ENCODE measurements at places on chromosomes 11 and 22.

DNA sequence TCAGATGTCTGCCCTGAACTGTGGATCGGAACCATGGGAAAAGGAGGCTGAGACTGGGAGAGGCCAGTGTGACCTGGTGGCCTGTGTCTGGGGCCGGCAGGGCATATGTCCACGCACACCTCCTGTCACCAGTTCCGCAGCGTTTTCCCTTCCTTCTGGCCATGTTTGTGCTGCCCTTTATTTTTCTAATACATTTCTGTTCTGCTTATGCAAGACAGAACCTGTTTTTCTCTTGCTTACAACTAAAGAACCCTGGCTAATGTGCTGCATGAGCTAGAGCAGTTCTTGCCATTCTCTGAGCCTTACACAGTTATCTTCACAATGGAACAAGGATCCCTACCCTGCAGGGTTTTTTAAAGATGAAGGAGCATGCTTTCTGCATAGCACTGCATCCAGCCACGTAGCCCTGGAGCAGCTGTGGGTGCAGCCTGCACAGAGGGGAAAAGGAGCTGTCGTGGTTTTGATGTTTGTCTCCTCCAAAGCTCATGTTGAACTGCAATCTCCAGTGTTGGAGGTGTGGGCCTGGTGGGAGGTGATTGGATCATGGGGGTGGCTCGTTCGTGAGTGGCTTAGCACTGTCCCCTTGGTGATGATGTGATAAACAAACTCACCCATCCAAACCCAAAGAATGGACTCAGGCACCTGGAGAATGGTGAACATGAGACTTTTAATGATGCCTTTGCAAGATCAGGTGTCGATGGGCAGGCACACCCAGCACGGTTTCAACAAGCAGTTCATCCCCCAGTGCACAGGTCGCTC, 84.8 kb upstream of the SHANK2 start:
- peak; percentile 4 for DNase-seq

DNA sequence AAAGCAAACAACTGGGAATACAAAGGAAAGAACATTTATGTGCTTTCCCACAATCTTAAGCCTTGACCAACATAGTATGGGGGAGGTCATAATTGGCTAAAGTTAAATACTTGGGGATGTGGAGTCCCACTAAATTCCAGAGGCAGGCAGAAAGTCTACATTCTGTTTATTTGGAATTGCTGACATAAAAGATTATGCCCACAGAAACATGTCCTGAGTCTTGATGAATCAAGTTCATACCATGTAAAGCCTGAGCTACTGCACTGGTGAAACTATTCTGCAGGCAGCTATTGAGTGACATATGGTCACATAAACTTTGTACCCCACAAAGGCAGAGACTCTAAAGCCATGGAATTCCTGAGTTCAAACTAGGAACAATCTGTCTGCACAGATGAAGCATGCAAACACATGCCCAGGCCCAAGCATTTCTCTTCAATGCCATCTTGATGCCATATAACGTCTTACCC, 69.9 kb upstream of the CHRM4 start:
- no peak for DNase-seq

DNA sequence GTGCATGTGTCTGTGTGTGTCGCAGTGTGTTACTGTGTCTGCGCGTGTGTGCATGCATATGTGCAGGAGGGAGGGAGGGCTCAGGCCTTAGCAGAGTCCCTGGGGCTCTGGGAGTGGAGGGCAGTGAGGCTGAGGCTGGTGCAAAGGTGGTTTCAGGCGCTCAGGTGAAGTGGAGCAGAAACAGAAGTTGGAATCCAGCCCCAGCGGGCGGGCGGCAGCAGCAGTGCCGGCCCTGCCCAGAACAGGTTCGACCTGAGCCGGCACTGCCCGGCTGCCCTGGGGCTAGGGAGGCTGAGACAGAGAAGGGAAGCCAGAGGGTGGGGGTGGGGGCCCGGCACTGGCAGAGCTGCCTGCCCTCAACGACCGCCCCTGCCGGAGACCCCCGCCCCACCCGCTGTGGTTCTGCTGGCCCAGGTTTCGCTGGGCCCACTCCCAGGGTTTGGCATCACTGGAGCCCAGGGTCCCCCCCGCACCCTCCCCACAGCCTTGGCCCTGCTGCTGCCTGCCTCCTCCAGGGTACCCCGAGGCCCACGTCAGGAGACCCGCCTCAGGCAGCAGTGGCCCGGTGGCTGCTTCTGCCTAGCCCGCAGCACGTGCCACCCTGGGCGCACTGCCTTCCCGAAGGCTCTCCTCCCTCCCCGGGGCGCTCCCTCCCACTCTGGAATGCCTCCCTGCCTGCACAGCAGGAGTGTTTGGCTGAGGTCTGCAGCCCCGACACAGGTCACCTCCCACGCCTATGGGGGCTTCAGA, 13.3 kb downstream of the ASCL2 start:
- no peak for DNase-seq

GRCh38 chr22:49300241-49300640, 527.4 kb downstream of the BRD1 start:
- DNase-seq = no peak

GRCh38 chr22:22085702-22086500, 103.3 kb upstream of the TOP3B start:
- no peak for DNase-seq

GRCh38 chr11:6253197-6253596, 6.4 kb upstream of the CCKBR start:
- no peak for DNase-seq

- no peak for DNase-seq
These were observed 10.9 kb upstream of the PHLDB1 start for GRCh38 chr11:118596224-118597146.

GRCh38 chr11:125388611-125389010, 107.5 kb downstream of the FEZ1 start:
- no peak for DNase-seq

GRCh38 chr11:130828741-130829140, 87.5 kb downstream of the SNX19 start:
- no peak for DNase-seq

GRCh38 chr22:34161431-34162123, 241.3 kb upstream of the LARGE1 start:
- no peak for DNase-seq

DNA sequence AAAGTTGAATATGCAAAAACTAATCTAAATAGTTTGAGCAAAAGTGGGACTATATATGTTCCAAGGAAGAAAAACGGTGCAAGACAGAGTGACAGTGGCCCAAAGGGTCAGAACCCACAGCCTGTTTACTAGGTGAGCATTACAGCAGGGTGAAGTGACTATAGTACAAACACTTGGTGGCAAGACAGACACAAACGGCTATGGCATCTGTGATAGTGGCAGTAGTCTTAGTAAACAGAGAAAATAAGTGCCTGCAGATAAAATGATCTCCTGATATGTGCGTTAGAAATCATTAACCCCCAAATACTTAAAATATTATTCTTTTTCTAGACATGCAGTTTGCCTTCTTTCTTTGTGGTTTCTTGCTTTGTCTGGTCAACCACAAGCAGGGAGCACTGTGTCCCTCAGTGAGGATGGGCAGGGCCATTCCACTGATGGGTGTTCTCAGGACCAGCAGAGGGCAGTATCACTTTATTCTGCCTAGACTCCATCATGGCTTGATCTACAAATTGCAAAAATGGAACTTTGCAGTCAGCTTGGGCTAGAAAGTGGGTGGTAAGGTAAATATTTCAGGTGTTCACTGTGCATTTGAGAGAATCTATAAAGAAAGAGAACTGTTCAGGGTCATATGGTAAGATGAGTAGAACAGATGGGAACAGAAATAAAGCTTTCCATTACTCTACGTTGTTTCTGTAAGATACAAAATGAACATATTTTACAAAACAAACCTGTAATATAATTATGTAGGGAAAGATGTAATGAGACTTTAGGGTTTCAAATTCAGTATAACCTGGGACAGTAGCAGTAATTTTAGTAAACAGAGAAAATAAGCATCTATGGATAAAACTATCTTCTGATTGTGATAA, 198.2 kb downstream of the SWAP70 start:
- DNase-seq = peak; percentile 7

DNA sequence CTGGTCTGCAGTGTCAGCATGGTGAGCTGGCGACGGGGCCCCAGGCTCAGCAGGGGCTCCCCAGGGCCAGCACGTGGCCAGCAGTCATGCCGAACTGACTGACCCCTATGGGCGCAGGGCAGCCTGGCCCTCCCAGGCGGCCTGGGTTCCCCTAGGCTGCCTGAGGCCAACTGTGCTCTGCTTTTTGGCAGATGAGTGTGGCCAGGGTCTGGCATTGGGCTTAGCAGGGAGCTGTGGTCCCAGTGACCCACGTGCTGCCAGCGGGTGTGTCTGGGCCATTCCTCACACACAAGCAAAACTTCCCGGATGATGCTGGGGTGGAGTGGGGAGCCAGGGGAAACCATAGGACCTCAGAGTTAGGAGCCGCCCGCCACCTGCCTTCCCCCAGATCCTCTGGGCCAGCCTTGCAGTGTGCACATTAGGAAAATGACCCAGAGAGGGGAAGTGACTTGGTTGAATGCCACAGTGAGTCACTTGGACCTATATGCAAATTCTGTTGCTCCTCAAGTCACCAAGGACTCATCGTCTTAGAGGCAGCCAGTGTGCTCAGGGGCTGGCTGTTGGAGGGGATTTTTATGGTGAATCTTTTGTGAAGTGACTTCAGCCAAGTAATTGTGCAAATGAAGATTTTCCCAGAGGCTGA, 6.5 kb downstream of the ADORA2A start:
- DNase-seq = no peak

DNA sequence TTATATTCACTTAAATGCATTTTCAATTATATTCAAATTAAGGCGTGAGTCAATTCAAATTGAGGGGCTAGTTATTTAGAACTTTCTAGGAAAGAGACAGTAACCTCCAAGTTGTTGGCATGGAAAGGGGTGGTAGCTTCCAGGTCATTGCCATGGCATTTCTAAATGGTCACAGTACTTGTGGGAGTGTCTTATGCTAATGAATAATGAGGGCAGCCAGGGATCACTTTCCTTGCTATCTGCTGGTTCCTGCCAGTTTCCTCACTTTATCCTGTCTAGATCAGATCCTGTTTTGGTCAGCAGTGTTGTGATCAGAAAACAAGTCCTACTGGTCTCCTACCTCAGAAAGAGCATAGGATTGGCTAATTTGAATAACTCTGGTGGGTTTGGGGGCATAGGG, 21.8 kb upstream of the RNASEH2C start:
- no peak for DNase-seq

GRCh38 chr11:129055196-129055595, 112.5 kb upstream of the TP53AIP1 start:
- DNase-seq = no peak

- no peak for DNase-seq
These were observed 29.7 kb upstream of the VPREB1 start for GRCh38 chr22:22214819-22215329.

- DNase-seq = no peak
These were observed 67.5 kb upstream of the SCUBE2 start for GRCh38 chr11:9158898-9159391.

GRCh38 chr11:6371825-6372224, 18.4 kb upstream of the SMPD1 start:
- DNase-seq = no peak

GRCh38 chr11:115939731-115940421, 435.7 kb upstream of the CADM1 start:
- DNase-seq = peak; percentile 33

GRCh38 chr22:31241936-31242335, 29.8 kb downstream of the LIMK2 start:
- no peak for DNase-seq

GRCh38 chr11:17098038-17098437, 20.6 kb upstream of the RPS13 start:
- DNase-seq = no peak

GRCh38 chr11:63445720-63446119, 45.2 kb downstream of the PLAAT5 start:
- DNase-seq = no peak

DNA sequence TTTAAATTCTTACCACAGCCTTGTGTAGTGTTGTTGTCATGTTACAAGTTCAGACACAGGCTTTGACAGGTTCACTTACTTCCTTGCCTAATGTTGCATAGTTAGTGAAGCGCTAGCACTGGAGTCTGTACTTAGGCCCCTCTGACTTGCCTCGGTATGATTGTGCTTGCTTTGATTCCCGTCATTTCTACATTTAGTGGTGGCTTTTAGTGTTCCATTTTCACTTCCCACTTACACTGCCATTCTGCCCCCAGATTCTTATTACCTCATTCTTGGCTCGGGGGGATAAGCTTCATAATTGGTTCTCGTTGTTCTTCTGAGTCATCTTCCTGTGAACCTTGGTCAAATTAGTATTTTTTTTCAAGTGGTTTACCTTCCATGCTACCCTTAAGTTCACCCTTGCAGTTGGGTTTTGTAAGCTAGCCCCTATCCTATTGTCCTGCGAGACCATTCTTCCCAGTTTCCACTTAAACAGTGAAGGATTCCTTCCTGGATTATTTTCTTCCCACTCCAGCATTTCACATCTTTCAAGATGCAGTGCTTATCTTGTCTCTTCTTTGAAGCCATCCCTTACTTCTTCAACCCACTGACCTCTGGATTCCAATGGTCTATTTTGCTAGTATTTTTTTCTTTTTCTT, 68.7 kb downstream of the DDX10 start:
- no peak for DNase-seq
